ENCODE measurements at places on chromosomes 7 and 10. TPM values are rescaled to one million over a fixed set of nuclear protein-coding genes. Genes with fewer than 3 reads are reported as not detected.

SPDYE6 gene
- total RNA-seq: not detected

CYREN gene
- total RNA-seq: 28.2 TPM

CLDN12 gene
- total RNA-seq: 2.8 TPM

EPO gene
- total RNA-seq: not detected

GRID1 gene
- total RNA-seq: not detected
